ENCODE measurements at places on chromosomes 1 and 21.

GRCh38 chr1:33351281-33351660, 30.4 kb upstream of the A3GALT2 start:
- ATAC-seq = no peak

DNA sequence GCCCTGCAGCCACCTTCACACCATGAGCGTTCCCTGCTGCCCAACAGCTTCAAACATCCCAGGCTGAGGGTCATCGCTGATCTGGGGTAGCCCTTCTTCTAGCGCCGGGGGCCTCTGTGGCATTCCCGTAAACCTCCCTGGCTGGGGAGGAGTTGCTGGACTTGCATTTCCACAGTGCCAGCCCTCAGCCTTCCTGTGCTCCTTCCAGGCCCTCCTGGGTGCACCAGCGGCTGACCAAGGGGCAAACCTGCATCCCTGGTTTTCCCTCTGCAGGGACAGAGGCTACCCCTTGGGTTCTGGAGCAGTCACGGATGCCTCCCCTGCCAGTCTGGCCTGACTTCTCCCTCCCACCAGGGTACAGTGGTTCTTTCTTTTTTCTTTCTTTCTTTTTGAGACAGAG, 218.7 kb upstream of the TMEM51 start:
- no peak for ATAC-seq

- ATAC-seq = no peak
These were observed 14.7 kb downstream of the ARID4B start for GRCh38 chr1:235313262-235313661.

GRCh38 chr1:213333121-213333520, 282.1 kb downstream of the RPS6KC1 start:
- ATAC-seq = no peak

DNA sequence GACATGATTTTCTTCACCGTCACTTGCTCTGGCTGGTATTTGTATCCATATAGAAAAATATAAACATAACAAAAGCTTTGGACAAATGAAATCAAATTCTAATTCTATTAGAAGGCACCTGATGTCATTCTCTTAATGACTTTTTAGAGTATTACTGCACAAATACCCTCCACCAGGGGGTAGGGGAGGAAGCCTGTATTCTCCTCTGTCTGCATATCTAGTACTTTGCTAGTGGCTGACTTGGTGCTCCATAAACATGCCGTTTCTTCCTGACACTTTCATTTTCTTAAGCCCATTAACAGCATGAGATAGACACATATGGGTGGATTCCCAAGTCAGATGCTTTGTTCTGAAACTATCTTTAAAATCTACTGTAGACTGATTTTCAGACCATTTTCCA, 20.6 kb upstream of the KCNJ15 start:
- ATAC-seq = no peak

DNA sequence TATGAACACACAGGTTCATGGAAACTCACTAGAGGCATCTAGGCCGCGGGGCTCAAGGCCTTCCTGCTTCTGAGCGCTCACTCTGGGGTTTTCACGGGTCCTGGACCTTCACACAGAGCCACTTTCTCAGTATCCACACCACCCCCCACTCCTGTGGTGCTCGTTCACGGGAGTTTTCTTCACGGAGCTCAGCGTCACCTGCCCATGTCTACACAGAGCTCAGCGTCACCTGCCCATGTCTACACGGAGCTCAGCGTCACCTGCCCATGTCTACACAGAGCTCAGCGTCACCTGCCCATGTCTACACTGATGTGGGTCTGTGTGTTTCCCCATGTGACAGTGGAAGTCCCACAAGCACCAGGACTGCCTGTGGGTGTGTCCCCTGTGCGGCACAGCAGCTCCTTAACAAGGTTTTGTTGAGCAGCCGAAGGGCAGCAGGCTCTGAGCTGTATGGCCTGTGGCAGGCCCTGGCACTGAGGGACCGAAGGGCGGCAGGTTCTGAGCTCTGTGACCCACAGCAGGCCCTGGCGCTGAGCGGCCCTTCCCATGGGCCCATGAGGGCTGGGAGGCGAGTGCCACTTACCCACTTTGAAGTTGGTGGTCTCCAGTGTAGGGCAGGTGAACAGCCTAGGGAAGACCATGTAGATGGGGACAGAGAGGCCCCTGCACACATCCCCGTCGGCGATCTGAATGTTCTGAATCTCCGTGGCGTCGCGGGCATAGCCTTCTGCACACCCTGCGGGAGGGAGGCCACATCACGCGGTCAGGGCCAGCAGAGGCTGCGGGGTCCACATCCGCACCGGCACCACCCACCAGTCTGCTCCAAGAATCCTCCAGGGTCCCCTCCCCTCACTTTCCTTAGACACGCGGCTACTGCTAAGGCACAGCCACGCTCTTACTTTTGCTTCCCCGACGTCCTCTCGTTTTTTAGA, 39.8 kb downstream of the VPS26C start:
- no peak for ATAC-seq

DNA sequence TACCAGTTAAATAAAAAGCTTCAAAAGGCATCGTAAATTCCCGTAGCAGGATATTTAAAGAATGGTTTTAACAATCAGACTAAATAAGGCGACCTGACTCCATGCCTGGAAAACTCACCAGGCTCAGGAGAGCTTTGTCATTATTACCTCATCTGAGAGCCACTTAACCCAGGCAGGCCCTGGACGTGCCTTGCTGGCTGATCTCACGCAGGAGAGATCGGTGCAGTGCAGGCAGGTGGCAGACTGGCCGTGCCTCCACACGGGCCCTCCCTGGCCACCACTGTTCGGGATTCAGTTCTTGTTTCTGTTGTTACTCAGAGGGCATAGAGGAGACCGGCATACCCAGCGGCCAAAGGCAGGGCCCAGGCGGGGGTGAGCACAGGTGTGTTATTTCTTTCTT, 6.4 kb downstream of the MT1HL1 start:
- no peak for ATAC-seq

DNA sequence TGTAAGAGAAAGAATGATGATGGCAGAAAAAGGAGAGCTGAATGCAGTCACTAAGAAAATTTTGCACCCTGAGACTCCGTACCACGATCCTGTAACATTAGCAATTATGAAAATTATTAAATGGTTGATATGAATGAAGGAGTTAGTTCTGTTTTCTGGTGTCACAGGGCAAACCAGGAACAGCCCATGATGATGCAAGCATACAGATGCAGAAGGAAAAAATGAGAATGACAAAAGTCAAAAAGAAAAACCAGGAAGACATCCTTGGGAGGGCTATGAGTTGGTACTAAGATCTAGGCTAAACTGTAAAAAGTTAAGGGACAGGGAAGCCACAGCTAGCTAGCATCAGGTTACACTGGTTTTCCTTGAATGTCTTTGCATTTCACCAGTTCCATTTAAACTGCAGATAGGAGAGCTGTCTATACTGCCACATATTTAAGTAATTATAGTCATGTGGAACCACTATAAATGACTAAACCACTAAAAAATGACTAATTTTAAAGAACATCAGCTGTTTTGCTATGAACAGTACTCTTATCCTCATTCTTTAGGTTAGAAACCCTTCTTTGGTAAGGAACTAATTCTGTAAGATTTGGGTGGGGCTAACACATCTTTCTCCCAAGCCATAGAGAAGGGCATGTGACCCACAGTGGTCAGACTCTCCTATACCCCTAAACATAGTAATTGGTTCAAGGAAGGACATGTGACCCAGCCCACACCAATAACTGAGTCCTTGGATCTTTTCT, 11.4 kb downstream of the DOCK7 start:
- peak; percentile 59 for ATAC-seq

DNA sequence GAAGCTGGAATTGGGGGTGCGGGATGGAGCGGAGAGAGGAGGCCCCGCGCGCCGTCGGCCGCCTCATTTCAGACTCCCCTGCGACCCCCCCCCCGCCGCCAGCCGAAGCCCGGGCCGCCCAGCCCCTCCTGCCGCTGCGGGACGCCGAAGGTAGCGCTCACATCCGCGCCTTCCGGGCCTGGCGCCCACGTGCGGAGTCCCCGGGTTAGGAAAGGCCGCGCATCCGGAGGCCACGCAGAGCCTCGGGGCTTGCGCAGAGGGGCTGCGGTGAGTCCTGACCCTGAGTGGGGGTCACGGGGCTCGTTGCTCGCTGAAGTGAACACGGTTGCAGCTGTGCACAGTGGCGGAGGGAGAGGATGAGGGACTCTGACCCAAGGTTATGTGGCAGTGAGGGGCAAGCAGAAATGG, 552 bp upstream of the ZNF496 start:
- peak; percentile 25 for ATAC-seq

DNA sequence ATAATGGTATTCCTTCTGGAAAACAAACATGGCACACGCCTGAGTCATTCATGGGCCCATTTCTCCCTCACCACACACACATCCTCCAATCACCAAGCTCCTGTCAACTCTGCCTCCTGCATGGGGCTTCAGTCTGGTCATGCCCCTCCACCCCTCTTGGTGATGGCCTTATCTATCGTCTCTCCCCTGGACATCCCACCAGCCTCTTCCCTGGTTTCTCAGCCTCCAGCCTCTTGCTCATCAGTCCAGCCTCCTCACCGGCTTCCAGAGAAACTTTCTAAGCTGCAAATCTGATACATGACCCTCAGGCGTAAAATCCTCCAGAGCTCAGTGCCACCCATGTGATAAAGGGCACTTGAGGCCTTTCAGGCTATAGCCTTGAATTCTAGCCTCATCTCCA, 243.9 kb downstream of the FOXD2 start:
- no peak for ATAC-seq

- ATAC-seq = peak; percentile 82
These were observed 77.6 kb downstream of the XCL2 start for GRCh38 chr1:168466092-168466713.

DNA sequence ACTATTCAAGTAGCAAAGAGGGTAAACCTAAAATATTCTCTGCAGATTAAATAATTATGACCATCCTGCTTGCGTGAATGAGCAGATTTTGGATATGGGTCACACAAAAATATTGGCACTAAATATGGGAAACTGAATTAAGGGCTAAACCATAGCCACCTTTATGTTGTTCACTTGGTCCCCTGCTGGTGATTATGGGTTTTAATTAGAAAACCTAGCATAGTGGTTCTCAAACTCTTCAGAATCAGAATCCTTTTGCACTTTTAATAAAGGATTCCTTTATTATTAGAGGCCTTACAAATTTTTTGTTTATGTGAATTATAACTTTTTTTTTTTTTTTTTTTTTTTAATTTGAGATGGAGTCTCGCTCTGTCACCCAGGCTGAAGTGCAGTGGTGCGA, 38.5 kb upstream of the ZNHIT6 start:
- no peak for ATAC-seq
